ENCODE measurements at places on chromosomes 1 and 21. TPM values are rescaled to one million over a fixed set of nuclear protein-coding genes. Genes with fewer than 3 reads are reported as not detected.

MOB3C gene
- total RNA-seq = 3.8 TPM

LHX4 gene
- 0.40 TPM for total RNA-seq

BLACAT1 gene
- not detected for total RNA-seq

TRIM67 gene
- 0.17 TPM for total RNA-seq

ZNF683 gene
- total RNA-seq = not detected

CD101 gene
- 0.22 TPM for total RNA-seq

PFDN2 gene
- total RNA-seq = 106 TPM

All from A549 treated with AZD2906 at 1 μM for 4 hours (cell line).